Stimulated activated naive CD8-positive, alpha-beta T cell treated with anti-CD3 and anti-CD28 coated beads, Interleukin-15, Interleukin-2, amounts not matched to agents 100 U/mL and 50 U/mL, for 24 hours (primary cell): ENCODE measurements at places on chromosomes 6 and 20.

GRCh38 chr20:59033616-59034165 lies 1.6 kb upstream of the ATP5F1E start:
- no peak for DNase-seq

GRCh38 chr20:45404438-45404837 lies 3.7 kb upstream of the DBNDD2 start:
- no peak for DNase-seq

DNA sequence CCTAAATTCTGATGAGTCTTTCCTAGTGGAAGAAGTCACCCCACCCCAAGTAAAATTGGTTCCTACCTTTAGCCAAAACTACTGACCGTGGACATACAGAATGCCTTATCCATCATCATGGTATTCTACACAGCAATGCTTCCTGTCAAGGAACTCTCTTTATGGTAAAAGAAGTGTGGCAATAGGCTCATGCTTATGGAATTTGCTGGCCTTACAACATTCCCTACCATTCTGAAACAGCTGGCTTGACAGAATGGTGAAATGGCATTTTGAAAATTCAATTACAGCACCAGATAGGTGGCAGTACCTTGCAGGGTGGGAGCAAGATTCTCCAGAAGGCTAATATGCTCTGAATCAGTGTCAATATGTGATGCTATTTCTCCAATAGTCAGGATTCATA lies 41.8 kb upstream of the BACH2 start:
- DNase-seq: no peak

- no peak for DNase-seq
Measured at GRCh38 chr6:22381845-22382544, 85.2 kb upstream of the PRL start.

DNA sequence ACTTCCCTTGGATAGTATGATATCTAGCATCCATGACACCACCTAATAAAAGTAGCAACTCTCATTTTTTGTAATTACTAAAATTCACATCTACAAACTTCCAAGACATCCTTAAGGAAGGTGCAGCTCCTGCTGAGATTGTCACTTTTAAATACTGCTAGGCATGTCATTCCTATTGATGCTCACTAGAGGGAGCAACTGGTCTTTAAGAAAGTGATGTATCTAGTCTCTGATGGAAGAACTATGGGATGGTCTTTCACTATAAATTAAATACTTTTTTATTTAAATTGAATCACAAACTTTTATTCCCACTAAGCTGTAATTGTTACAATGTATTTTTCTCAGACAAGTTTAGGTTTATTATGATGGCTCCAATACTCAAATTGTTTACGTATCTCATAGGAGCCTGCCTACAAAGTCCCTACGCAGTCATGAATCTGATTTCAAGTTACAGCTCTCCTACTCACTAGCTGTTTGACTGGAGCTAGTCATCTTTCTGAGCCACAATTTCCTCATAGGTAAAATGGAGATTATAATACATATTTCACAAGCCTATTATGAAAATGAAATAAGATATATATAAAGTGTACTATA lies 8.1 kb upstream of the TSPYL1 start:
- DNase-seq: no peak

GRCh38 chr20:24797745-24798655 lies 151.1 kb upstream of the CST7 start:
- DNase-seq: no peak

DNA sequence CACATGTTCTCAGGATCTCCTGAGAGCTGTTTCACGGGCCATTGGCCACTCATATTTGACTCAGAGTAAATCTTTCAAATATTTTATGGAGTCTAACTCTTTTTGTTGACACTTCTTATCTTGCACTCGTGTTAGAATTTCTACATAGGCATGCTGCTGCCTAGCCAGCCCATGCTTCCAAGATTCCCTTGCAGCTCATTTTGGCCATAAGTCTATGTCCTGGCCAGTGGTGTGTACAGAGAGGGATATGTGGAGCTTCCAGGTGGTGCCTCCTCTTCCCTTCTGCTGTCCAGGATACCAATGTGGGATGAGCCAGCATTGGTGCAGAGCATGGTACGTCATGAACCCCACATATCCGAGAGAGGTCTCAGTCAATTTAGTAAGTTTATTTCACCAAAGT lies 522.6 kb downstream of the QKI start:
- DNase-seq: no peak

DNA sequence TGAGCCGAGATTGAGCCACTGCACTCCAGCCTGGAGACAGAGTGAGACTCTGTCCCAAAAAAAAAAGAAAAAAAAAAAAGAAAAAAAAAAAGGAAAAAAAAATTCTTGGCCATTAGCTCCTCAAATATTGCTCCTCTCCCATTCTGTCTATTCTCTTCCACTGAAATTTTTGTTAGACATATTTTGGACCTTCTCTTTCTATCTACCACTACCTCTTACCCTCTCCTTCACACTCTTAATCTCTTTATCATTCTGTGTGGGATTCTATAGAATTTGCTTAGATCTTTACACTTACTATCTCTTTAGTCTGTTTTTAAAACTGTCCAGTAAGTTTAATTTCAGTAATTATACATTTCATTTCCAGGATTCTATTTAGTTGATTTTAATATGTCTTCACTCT lies 85.0 kb downstream of the IRAK1BP1 start:
- no peak for DNase-seq

DNA sequence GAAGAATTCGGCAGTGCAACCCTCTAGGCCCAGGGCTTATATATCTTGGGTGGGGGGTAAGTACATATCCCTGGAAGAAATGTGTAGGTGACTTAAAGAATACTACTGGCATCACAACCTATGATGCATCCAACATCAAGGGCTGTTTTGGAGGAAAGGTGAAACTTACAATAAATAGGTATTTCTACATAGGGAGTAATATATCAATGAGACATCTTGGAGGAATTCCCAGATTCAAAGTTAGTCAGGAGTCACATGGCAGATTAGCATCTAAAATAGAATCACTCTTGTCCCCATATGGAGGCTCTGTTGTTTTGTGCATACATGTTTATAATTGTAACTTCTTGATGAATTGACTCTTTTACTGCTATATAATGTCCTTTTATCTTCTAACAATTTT lies 375.5 kb downstream of the PAX1 start:
- no peak for DNase-seq

- no peak for DNase-seq
Measured at GRCh38 chr6:81304466-81304865, 448.0 kb downstream of the TENT5A start.

GRCh38 chr20:13681248-13682125 lies 42.8 kb upstream of the TASP1 start:
- DNase-seq: no peak

- no peak for DNase-seq
Measured at GRCh38 chr6:150764334-150765066, 101.0 kb upstream of the MTHFD1L start.

GRCh38 chr6:149049230-149049629 lies 268.3 kb upstream of the TAB2 start:
- no peak for DNase-seq

GRCh38 chr6:11230158-11231107 lies 2.0 kb downstream of the NEDD9 start:
- DNase-seq: no peak

GRCh38 chr6:154593122-154593521 lies 82.6 kb upstream of the CNKSR3 start:
- DNase-seq: no peak
